A549 treated with RU486 at 1 μM for 4 hours (cell line): ENCODE measurements at places on chromosomes 12 and 14. TPM values are rescaled to one million over a fixed set of nuclear protein-coding genes. Genes with fewer than 3 reads are reported as not detected.

The GLT1D1 gene
- total RNA-seq = not detected in 5 replicates

The LRRK2 gene
- total RNA-seq = 0.86 to 2.2 TPM (median 1.9 TPM) in 5 replicates

The TRIM9 gene
- 6.9 to 10.7 TPM (median 9.6 TPM) in 5 replicates for total RNA-seq

The GXYLT1 gene
- total RNA-seq = 4.6 to 16.1 TPM (median 14.6 TPM) in 5 replicates

The TESPA1 gene
- total RNA-seq = not detected in 5 replicates
